ENCODE measurements at places on chromosomes 2 and 18.

DNA sequence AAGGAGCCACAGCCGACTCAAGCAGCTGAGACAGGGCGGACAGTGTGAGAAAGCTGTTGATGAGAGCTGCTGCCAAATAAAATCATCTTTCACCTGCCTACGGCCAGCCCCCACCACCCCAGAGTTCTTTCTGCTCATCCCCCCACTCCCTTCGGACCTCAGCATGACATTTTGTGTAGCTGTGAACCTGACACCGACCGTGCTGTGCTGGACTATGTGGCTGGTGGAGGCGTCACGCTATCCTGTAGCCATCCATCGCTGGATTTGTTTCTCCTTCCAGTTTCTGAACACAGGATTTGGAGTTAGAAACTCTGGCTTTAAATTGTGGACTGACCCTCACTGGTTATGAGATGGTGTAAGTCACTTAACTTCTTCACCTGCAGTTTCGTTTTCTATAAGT is 317.3 kb downstream of the DCDC2C start:
- DNase-seq: peak; percentile 18

DNA sequence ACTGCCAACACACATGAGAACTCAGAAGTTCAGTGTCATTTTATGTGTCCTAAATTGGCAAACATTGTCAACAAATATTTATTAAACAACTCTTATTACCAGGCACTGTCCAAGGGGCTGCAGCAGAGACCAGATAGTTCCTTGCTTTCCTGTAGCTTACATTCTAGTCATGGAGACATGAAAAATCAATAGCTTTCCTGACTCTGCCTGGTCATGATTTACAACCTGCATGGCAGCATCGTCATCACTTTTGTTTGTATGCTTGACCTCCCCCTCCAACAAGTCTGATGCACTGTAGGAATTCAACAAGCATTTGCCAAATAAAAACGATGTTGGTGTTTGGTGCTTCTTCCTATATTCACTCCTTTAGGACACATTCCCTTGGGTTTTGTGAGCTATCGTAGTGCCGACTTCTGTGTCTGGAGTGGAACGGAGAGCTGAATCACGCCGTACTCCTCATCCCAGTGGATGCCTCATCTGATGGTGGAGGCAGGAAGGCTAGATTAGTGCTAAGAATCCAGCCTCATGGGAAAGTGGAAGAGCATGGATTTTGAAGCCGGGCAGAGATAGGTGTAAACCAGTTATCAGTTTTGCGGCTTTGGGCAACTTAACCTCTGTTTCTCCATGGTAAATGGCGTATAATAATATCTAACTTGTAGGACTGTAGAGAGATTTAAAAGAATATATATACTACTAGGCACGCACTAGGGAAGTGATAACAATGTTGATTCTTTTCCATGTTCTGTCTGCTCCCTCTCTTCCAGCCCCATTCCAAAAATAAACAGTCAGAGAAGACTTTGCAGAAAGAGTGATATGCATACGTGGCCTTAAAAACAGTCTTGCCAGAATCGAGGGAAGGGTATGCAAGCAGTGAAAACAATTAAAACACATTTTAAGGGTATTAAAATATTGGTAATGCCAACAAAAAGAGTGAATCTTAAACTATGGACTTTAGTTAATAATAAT is 120.5 kb upstream of the ZFP36L2 start:
- no peak for DNase-seq

GRCh38 chr18:77140439-77141109 is 8.0 kb upstream of the MBP start:
- no peak for DNase-seq

DNA sequence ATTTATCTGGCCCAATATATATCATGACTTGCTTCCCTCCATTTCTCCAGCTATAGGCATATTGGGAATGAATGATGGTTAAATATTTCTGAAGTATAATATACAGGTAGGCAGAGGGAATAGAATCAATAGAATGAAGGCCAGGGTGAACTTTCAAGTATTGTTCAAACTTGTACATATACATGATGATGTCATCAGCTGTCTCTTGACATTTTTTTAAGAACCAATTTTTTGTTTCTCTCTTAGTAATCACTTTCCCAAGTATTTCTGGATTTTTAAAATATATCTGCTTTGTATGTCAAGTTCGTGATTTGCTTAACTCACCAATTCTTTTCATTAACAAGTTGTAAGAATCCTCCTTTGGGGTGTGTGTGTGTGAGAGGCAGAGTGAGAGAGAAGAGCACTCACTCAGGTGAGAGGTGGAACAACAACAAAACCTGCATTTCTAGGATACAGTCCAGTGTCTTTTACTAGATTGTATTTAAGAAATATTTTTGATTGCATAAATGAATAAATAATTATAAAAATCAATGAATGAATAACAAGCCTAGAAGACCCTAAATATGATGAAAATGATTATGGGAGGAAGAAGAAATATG is 1239.1 kb downstream of the LRP1B start:
- no peak for DNase-seq

GRCh38 chr18:41075212-41075611 is 879.8 kb upstream of the PIK3C3 start:
- no peak for DNase-seq
